ENCODE measurements at places on chromosomes 5 and 9.

DNA sequence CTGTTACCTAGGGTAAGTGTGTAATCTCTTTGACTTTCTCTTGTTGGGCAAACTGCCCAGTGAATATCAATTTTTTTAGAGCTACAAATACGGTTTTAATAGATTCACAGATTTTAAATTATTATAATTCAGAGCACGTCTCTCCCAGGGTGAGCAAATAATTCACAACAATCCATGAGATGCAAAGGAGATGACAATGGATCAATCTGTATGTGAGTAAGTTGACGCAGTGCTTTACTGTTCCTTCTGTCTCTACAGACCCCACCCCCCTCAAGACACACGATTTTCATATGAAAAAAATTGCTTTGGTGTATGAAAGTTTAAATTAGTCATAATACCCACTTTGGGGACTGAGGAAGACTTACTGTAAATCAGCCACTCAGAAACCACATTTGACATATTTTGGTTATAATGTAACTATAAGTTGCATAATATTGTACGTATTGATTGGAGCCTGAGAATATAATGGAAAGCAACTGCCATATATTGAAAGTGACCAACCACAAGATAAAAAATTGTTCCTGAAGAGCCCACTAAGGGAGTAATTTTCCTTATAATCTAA, 201.7 kb downstream of the BNC2 start:
- no peak for DNase-seq

DNA sequence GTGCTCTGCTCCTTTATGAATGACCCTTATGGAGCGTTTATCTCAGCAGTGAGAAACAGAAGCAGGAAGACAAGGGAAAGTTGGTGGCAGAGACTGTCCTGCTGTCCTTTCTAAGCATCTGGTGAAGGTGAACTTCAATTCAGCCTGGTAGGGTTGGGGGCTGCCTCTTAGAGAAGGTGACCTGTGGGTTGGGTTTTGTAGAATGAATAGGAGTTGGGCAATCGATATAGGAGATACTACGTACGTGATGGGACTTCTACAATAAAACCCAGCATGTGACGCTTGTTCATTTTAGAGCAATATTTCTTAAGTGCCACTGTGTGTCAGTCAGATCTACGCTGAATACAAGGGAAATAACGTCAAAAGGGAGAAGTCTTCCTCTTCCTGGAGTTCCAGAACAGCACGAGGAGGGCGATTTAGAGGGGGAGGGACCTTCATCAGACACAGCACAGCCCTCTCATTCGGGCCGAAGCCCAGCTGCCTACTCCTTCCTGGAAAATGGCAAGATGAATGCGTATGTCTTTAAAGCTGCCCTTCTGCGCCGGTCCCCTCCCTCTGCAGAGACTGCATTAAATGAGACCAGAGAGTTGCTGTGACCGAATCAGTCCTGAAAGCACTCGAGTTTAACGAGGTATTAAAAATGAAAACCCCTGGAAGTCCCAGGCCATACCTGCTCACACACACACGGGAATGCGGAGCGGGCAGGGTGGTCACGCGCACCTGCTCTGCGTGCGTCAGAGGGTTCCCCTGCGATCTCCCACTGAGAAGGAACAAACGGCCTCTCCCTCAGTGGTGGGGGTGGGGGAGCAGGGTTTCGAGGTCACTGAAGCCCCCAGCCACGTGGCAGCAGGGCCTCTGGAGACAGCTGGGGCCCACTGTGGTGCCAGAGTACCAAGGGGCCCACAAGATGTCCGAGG, 85.3 kb upstream of the SARDH start:
- DNase-seq, result no peak

- no peak for DNase-seq
These were observed 221.6 kb upstream of the KIF2A start for GRCh38 chr5:62084391-62084790.

GRCh38 chr5:96761618-96762017, 46.1 kb downstream of the ERAP1 start:
- DNase-seq, result no peak

- no peak for DNase-seq
These were observed 67.8 kb upstream of the SLC1A1 start for GRCh38 chr9:4422495-4422894.

Measured in stimulated activated CD4-positive, alpha-beta T cell treated with anti-CD3 and anti-CD28 coated beads, Interleukin-1b, Interleukin-23, amount 100 ng/mL, for 1 hour (primary cell).